ENCODE measurements at places on chromosomes 16 and 17.

GRCh38 chr16:364595-365491 is 5.5 kb downstream of the MRPL28 start:
- DNase-seq: no peak

DNA sequence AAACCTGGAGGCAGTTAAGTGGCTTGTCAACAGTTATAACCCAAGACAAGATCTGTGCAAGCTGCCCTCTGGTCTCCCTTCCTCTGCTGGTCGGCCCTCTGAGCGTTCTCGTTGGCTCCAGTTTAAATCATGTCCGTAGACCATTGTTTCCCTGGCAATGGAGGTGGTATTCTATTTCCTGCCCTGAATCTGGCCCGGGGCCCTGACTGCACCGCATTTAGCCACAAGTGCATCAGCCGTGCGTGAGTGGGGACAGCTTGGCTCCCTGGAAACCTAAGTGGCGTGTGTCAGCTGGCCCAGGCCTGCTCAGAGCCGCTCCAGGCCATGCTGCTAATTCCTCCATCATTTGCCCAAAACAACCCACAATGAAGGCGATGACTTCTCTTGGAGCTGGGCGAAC is 15.0 kb upstream of the MYLK3 start:
- DNase-seq: peak; percentile 75

DNA sequence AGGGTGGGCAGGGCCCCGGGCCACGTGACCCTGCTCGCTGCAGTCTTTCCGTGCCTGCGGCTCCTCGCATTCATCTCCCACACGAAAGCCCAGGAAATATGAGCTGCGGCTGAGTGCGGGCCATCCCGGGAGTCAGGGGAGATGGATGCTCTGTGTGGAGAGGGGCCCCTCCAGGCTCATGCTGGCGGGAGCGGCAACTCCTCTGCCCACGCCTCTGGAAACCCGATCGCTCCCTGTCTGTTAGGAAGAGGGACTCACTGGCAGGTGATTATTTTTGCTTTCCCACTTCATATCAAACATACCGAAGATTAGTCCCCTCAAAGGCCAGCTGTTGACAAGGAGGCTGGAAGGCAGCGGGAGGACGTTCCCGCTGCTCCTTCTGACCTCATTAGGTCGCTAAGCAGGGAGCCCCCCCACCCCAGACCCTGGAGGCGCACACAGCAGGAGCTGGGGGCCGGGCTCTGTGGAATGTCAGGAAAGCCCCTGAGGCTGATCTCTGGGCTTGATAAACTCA is 228.5 kb downstream of the FOXL1 start:
- no peak for DNase-seq

- DNase-seq: no peak
Observed at GRCh38 chr16:55468352-55468990, 10.5 kb upstream of the MMP2 start.

DNA sequence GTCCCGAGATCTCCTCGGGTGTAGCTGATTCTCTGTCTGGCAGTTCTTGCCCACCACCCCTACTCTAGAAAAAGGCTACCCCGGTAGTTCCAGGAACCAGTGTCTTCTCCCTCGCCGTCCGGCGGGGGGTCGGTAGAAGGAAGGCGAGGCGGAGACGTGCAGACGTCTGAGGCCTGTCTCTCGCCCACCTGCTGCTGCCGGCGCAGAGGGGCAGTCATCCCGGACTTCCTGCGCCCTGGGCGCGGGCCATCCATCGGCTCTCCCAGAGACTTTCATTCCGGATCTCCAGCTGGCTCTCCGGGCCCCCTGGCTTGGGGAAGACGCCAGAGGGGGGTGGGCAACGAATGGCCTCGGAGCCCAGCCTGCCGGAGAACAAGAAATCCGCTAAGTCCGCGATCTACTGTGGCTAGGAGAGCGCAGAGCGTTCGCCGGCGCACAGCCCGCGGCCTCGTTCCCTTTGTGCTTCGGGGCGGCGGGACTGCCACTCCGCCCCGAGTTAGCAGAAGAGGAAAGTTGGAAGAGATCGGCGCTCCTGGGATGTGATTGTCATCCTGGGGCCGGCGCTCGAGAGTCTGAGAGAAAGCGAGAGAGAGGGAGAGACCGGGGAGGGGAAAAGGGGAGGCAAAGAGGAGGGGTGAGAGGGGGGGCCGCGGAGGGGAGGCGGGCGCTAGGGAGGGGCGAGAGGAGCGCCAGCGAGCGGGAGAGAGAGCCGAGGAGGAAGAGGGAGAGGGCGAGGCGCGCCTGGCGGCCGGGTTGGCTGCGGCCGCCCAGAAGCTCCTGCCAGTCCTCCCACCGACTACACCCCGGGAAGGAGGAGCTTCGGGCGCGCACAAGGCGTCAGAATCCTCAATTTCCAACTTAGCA is at the start of gene IRX5:
Gene IRX5, plus strand, starts transcription at position 861 of the 864 bp plus-strand sequence. CDS start 334 bp downstream, outside the sequence.
- peak; percentile 86 for DNase-seq

DNA sequence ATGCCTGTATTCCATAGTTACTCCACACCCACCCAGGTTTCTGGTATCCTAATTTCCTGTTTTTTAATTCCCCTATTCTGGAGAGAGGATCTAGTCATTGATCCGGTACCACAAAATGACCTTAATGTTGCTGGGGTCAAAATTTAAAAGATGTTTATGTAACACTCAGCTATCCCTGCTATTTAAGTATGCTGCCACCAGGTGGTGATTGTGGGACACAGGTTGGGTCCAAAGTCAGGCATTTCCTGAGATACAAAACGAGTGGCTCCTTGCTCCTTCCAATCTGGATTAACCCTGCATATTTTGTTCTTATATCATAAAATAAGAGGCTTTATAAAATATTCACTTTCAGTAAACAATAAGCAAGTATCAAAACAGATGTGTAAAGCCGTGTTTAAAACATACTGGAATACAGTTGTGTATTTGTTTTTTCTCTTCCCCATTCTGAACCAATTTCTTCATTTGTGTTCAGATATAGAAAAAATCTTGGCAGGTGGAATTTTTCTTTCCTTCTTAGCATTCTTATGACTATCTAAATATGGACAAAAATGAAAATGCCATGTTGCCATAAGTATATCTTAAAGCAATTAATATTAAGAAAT is 16.3 kb downstream of the HS3ST4 start:
- DNase-seq: no peak

- no peak for DNase-seq
Observed at GRCh38 chr17:77133087-77133638, 7.6 kb upstream of the SEC14L1 start.

GRCh38 chr16:50284131-50284911 is 18.0 kb downstream of the ADCY7 start:
- DNase-seq: no peak

GRCh38 chr17:74368341-74369081 is 1.2 kb downstream of the GPR142 start:
- peak; percentile 78 for DNase-seq

DNA sequence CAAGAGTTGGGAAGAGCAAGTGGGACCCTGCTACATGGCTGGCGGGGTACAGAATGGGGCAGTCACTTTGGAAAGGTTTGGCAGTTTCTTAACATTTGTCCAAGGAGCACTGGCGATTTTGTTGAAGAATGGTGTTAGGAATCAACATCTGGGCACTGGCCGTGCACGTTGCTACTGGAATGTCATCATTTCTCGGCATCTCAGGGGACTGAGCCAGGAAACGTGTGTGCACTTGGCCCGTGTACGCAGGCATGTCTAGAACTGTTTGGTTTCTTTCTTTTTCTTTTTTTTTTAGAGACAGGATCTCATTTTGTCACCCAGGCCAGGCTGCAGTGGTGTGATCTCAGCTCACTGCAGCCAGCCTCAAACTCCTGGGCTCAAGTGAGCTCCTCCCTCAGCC is 17.3 kb upstream of the FOXK2 start:
- DNase-seq: no peak

GRCh38 chr17:72743037-72743467 is 349.4 kb downstream of the SLC39A11 start:
- no peak for DNase-seq

DNA sequence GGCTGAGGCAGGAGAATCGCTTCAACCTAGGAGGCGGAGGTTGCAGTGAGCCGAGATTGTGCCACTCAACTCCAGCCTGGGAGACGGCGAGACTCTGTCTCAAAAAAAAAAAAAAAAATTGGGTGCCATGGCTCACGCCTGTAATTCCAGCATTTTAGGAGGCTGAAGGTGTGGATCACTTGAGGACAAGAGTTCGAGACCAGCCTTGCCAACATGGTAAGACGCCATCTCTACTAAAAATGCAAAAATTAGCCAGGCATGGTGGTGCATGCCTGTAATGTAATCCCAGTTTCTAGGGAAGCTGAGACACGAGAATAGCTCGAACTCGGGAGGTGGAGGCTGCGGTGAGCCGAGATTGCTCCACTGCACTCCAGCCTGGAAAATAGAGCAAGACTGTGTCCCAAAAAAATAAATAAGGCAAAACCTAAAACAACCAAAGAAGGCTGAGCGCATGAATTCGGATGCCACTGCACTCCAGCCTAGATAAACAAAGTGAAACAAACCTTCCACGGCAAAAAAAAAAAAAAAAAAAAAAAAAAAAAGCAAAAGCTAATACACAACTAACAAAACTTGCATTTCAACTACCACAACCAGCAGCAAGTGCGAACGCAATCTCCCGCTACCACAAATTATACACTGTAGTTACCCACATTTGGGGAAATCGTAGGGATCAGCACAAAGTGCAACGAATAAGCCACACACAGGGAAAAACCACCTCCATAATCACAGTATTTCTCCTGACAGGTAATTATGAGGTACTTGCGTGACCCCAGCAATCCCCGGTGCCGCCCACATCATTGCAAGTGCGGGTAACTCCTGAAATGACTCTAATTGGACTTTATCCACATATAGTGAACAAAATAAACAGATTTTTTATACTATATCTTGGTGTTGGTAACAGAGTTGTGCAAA is 25.6 kb downstream of the TEX14 start:
- peak; percentile 41 for DNase-seq

GRCh38 chr17:526425-526824 is 173.8 kb upstream of the RPH3AL start:
- DNase-seq: no peak

- DNase-seq: peak; percentile 30
Observed at GRCh38 chr17:7393613-7394451, 493 bp downstream of the PLSCR3 start.

DNA sequence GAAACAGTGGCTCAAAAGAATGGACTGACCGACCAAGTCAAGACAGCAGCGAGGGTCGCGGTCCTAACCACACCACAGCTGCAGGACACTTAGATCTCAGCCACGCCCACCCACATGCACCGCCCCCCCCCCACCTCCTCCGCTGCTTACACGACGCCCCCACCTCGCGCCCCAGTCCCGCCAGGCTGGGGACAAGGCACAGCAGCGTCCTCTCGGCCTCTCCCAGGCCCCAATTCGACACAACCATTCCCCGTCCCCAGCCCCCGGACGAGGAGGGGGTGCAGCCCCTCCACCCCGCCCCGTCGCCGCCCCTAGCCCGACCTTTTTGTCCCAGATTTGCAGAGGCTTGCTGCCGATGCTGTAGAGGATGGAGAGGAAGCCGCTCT is 477 bp downstream of the CFAP20 start:
- no peak for DNase-seq

DNA sequence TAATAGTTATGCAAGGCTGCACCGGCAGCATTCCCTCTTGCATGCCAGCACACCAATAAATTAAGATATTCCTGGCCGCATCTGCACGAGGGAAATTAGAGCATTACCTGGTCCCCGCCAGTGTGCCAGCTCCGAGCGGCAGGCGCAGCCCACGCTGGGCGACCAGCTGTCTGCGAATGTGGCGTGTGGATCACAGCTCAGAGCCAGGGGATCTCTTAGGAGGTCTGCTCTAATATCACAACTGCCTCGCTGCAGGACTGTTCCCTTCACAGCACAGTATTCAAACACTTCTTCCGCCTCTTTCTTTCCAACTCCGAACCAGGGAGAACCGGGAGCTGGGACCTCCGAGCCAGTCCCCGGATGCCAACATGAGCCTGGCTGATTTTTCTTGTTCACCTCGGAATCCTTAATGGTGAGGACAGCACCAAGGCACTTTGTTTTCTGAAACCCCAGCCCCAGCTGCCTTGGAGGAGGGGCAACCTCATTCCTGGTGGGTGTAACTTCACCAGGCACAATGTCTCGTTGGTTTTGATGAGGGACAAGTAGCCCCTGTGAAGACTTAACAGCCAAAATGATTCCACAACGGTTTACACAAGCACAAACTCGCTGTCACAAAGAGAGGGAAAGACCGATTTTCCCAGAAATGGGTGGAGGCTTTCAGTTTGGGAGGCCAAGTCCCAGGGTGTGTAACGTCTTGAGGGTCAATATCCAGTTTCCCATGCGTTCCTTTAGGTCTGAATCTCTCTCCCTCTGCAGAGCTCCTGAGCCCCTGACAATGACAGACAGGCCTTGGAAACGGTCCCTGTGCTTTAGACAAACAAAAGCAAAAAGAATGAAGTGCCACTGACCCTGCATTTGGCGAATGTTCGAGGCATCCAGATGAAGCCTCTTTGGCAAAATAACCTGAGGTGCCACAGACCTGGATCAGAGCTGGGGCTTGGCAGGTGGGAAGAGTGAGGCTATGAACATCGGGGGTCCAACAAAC is 213.2 kb downstream of the C16orf78 start:
- DNase-seq: no peak

DNA sequence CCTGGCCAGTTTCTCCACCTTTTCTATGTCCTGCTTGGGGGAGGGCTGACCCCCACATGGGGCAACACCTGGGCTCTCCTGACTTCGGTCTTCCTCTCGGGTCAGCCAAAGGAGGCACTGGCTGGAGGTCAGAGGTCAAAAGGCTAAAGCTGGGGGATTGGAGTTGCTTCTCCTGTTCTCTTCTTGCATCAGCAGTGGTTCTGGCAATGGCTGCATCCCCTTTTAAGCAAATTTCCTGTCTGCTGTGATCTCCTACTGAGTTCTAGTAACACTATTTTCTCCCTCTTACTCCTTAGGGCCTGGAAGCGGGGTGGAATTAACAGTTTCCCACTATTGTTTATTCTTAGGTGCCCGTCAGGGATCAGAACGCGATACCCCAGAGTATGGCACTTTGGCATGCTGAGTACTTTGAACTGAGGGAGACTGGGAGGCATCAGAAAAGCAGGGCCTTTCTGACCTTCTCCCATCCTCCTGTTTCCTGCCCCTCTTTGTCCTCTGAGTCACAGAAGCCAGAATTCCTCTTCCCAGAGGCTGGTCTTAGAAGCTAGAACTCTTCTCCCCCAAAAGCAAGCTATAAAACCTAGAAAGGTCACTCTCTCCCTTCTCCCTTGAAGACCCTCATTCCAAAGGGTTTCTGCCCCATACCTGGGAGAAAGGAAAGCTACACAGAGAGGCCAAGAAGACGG is 268.2 kb downstream of the STX8 start:
- DNase-seq: no peak

DNA sequence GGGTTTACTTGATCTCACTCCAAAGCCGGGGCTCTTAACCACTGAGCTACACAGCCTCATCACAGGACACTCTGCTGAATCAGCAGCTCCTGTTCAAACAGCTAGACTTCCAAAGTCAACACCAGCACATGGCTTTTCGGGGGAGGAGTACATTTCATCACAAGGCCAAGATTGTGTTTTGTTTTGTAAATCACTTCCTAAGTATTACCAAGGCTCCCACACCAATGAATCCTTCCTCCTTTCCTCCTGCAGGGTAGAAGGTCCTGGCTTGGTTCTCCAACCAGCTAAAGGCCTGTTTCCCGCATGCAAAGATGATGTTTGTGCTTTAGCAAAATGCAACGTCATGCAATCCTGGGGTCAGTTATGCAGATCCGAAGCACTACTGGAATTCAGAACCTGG is 152.5 kb downstream of the XYLT1 start:
- no peak for DNase-seq
